ENCODE measurements at places on chromosomes 6 and 20. TPM values are rescaled to one million over a fixed set of nuclear protein-coding genes. Genes with fewer than 3 reads are reported as not detected.

The FAM184A gene
- total RNA-seq = 0.14 TPM

The MCUR1 gene
- 8.7 TPM for total RNA-seq

The CRISP3 gene
- total RNA-seq = 0.09 TPM

The RNF5 gene
- total RNA-seq = 42.6 TPM

The ESR1 gene
- total RNA-seq = not detected

The SNX3 gene
- 107 TPM for total RNA-seq

The CYP39A1 gene
- 2.4 TPM for total RNA-seq

The SLC22A3 gene
- total RNA-seq = 2.2 TPM

The SNAI1 gene
- not detected for total RNA-seq

Measured in airway epithelial cell (primary cell).